ENCODE measurements at places on chromosomes 7 and 10. TPM values are rescaled to one million over a fixed set of nuclear protein-coding genes. Genes with fewer than 3 reads are reported as not detected.
A peak's percentile ranks its signal among the peaks of the same experiment; 100 is the strongest.

DNA sequence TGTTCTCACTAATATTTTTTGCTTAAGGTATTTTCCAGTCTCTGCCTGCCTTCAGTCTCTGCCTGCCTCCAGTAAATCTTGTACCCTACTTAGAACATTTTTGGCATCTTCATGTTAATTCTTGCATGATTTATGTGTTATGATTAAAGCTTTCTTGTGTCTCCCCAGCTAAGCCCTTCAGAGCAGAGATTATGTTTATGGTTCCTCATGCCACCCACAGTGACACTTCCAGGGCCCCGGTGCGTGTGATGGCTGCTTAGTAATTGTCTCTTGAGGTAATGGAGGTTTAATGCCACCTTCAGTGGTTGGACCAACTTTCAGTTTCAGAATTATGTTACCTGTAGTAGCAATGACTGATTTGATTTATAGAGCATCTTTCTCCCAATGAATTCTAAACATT, 70.6 kb upstream of the MET start:
- DNase-seq = no peak

GRCh38 chr10:12158111-12158510, 28.6 kb downstream of the SEC61A2 start:
- DNase-seq = no peak

GRCh38 chr7:116138202-116138801, 72.0 kb upstream of the TES start:
- DNase-seq = no peak

DNA sequence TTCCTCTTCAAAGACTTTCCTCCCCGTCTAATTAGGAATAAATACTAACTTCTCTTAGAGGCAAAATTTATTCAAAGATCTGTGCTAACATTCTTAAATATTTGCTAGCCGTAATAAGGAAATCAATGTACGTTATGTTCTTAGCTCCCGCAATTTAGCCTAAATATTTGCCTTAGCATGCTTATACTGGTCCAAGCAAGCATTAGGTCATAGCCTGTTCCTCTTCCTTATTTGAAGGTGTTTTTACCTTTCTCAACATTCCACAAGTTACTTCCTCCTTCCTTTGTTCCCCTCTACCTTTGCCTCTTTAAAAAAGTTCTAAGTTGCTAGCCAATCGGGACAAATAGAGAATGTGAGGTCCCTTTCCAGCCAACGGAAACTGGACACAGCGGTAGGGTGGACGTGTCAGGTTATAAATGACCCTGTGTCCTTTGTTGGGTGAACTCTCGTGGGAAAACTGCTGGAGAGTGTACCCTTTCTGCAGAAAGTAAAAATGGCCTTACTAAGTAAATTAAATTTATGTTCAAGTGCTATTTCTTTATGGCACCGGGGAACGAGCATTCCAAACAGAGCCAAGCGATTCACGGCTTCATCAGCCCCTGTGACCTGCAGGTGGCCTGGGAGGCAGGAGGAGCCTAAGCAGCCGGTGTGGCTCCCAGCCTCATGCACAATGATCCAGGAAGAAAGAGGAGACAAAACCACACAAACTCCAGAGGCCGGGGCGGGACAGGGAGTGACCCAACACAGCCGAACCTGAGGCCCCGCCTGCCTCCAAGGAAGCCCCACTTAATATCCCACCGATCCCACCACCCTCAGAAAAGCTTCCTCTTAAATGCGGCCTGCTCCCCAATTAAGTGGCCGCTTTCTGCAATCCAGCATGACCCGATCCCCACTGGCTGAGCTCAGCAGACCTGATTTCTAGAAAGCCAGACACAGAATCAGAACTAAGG, 67.0 kb downstream of the ZRANB1 start:
- DNase-seq = no peak

DNA sequence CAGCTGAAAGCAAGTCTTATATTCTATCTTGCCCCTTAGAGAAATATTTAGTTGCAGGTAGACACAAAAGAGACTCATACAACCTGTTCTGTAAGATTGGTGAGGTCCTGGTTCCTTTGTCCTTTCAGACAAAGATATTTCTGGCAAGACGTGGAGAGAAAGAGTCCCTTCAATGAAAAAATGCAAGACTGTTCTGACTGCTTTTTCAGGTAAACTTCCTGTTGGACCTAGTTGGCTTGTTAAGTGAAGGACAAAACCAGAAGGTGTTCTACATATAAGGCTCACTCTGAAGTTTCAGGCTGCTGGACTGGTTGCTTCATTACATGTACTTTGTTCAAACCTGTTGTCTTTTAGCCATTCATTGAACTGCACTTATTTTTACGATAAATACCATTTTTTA, 119.0 kb upstream of the PTPRZ1 start:
- DNase-seq = no peak

GRCh38 chr10:97771055-97771891, 526 bp downstream of the SFRP5 start:
- peak; percentile 64 for DNase-seq

DNA sequence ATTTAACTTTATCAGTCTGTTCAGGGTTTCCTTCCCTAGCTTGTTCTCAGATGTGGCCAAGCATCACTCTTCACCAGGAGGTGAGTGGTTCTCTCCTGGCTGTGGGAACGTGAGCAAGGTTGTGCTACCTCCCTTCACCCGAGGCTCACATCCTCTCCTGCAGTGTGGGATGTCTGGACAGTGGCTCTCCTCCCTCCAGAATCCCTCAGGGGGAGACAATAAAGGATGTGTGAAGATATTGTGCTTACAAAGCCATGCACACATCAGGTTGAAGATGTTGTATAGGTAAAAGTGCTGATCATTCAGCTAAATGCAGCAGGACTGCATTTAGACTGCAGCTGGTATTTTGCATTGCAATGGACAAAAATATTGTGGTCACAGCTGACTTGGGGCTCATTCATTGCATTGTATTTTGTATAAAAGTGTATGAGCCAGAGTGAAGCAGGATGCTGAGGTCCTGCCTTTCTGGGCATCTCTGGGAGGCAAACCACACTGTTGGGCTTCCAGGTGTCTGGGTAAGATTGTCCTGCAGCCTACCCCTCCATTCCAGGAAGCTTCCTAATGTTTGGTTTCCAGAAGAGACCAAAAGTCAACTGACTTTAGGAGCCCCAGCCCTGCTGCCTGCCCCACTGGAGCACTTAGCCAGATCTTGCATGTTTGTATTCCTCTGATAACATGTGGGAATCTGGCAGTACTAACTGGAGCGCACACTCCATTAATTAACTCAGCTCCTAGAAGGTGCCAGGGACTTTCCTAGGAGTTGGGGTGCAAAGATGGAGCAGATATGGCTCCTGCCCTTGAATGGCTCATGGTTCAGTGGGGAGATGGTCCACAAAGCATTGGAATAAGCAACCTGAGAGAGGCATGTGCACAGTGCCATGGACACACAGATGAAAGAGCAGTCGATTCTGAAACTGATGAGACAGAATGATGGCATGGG, 292.5 kb upstream of the ZNF32 start:
- no peak for DNase-seq

GRCh38 chr10:4294271-4294670, 509.3 kb upstream of the KLF6 start:
- DNase-seq = no peak

GRCh38 chr7:74051629-74052410, 23.8 kb downstream of the ELN start:
- DNase-seq = peak; percentile 80

DNA sequence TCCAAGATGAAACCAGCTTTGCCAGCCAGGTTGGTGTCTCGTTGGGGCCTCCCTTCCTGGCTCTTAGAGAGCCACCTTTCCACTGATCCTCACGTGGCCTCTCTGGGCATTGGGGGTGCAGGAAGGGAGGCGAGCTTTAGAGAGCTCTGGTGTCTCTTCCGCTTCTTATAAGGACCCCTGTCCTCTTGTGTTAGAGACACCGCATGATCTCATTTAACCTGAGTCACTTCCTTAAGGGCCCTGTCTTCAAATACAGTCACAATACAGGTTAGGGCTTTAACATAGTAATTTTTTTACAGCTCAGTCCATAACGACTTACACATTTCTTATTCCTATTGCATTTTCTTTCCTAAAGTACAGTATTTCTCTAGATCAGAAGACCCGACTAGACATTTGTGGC, 535.8 kb downstream of the SDK1 start:
- DNase-seq = no peak

- no peak for DNase-seq
Observed at GRCh38 chr7:8601121-8601520, 167.7 kb downstream of the NXPH1 start.

- DNase-seq = no peak
Observed at GRCh38 chr7:154463794-154464193, 411.6 kb downstream of the DPP6 start.

DNA sequence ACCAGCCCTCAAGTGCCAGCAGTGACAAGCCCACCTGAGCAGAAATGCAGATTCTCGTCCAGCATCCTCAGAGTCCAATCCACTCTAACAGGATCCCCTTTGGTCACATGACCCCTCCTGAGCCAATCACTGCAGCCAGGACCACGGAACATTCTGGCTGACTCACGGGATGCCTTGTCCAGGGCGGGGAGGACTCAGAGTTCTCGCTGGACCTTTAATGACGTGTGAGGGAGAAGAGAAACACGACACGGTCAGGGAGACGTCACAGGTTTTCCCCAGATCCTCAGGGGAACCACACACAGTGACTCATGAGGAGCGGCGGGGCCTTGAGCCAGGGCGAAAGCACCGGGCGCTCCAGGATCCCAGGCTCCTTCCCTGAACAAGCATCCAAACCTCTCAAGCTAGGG, 155.7 kb downstream of the PTPRN2 start:
- DNase-seq = no peak

DNA sequence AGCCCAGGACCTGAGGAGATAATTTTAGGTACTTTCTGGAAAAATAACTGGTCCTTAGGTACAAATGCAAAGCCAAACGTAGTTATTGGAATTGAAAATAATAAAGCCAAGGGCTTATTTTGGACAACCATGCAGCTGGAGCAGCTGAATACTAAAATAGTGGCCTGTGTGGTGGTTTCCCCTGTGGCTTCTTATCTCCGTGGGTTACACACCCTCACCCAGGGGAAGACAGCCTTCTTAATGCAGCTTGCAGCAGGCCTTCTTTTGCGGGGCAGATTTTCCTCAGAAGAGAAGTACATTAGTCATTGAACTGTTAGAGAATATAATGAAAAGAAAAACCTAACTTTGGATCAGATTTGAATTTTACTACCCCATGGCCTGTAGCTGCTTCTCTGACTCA, 133.5 kb downstream of the ST7 start:
- no peak for DNase-seq

- DNase-seq = no peak
Observed at GRCh38 chr7:116540743-116541142, 15.9 kb downstream of the CAV1 start.

DNA sequence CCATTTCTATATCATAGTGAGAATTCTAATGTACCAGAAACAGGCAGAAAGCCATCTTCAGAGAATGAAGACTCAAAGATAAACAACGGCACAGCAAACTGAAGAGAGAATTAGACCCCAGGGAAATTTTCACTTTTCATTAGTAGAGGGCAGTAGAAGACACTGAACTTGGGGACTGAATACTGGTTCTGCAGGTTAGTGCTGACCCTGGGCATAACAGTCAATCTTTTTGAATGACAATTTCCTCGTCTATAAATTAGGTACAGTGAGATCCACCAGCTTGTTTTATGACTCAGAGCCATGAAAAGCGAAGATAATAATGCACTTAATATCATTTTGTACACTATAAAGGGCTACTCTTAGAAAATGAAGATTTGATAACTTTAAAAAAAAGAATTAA, 13.7 kb downstream of the FKBP14 start:
- no peak for DNase-seq

- no peak for DNase-seq
Observed at GRCh38 chr7:76327610-76328009, 25.1 kb downstream of the HSPB1 start.

DNA sequence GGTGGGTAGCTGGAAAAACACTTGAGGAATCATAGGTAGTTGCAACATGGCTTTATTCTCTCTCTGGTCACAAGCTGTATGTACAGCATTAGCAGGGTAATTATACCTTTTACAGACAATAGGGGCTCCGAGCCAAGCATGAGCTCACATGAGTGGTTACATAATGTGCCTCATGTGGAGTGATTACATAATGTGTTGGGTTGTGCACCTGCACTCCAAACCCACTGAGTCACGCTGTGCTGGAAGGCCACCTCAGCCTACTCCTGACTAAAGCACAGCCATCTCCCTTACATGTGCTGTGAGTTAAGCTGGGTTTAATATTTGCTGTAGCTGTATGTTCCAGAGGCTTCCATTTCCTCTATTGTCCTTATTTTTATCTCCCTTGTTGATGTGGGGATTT, 348.7 kb upstream of the SEMA3C start:
- no peak for DNase-seq

- DNase-seq = no peak
Observed at GRCh38 chr10:108562105-108562504, 1361.2 kb downstream of the XPNPEP1 start.

The PPP1R3C gene
- 2.8 TPM for total RNA-seq

The MXI1 gene
- 16.6 TPM for total RNA-seq

The FBXO24 gene
- total RNA-seq = 0.70 TPM

The NET1 gene
- total RNA-seq = 100 TPM

The ZPBP gene
- not detected for total RNA-seq

The TWIST1 gene
- 0.37 TPM for total RNA-seq

The ANXA8 gene
- total RNA-seq = not detected

The HMX2 gene
- 1.4 TPM for total RNA-seq

The TAS2R41 gene
- total RNA-seq = 0.31 TPM

The GFRA1 gene
- total RNA-seq = 5.1 TPM

The LIPF gene
- not detected for total RNA-seq

The EPO gene
- total RNA-seq = 0.63 TPM

The INMT gene
- 3.5 TPM for total RNA-seq

The RELN gene
- 0.44 TPM for total RNA-seq

The PNLIPRP3 gene
- not detected for total RNA-seq

The MAP3K8 gene
- total RNA-seq = 9.8 TPM

The CRYGN gene
- 1.6 TPM for total RNA-seq
